ENCODE measurements at places on chromosomes 7 and 10. TPM values are rescaled to one million over a fixed set of nuclear protein-coding genes. Genes with fewer than 3 reads are reported as not detected.

The OR9A2 gene
- 0.20 TPM for total RNA-seq

The MMP21 gene
- total RNA-seq = 0.20 TPM

The ARHGEF35 gene
- 10.3 TPM for total RNA-seq

The ANLN gene
- total RNA-seq = 25.6 TPM

The VPS50 gene
- total RNA-seq = 38.3 TPM

The AGR2 gene
- total RNA-seq = 21.7 TPM

The HTRA1 gene
- 185 TPM for total RNA-seq

The PPP1R3C gene
- 71.7 TPM for total RNA-seq

The AGBL3 gene
- total RNA-seq = 2.0 TPM

The SRRM3 gene
- total RNA-seq = 0.99 TPM

The KEL gene
- total RNA-seq = 4.5 TPM

The SPDYE9 gene
- 0.10 TPM for total RNA-seq

The GPR22 gene
- total RNA-seq = 0.20 TPM

The DKK1 gene
- 5.0 TPM for total RNA-seq

The UCMA gene
- total RNA-seq = not detected

The ZNF438 gene
- total RNA-seq = 6.6 TPM

The METTL2B gene
- 22.5 TPM for total RNA-seq

All from skin of body (tissue), 3 donors.